ENCODE measurements at places on chromosomes 2 and 18.

DNA sequence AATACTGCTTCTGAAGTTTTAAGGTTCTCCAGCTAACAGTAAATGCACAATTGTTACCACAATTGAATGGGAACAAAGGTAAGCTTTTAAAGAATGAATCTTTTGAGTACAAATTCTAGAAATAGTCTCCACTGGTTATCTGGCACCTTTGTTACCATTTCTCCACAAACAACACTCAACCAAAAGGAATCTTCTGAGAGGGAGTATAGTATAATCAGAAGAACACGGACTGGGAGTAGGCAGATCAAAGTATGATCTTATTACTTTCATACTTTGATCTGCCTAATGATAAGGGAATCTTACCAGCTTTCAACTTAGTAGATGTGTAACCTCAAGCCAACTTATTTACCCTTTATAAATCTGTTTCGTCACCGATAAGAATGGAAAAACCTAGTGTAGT lies 1.4 kb downstream of the CEP76 start:
- no peak for DNase-seq

GRCh38 chr18:70463085-70463484 lies 174.2 kb downstream of the SOCS6 start:
- DNase-seq, result no peak

DNA sequence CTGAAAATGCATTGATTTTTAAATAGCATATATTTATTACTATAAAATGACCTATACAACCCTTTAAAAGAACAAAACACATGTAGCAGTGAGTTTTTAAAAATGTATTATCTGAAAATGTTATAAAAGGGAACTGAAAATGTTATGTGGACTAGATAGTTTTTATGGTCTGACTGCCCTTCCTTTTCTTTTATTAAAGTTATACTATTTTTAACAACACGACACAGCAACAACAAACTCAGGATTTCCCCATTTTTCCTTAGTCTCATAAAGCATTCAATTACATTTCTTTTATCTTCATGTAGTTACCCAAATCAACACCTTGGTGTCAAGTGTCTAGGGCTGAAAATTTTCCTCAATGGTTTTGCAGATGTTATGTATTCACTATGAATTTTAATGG lies 132.8 kb upstream of the TMEFF2 start:
- DNase-seq, result no peak

GRCh38 chr2:133825778-133826177 lies 257.5 kb upstream of the NCKAP5 start:
- DNase-seq, result no peak

DNA sequence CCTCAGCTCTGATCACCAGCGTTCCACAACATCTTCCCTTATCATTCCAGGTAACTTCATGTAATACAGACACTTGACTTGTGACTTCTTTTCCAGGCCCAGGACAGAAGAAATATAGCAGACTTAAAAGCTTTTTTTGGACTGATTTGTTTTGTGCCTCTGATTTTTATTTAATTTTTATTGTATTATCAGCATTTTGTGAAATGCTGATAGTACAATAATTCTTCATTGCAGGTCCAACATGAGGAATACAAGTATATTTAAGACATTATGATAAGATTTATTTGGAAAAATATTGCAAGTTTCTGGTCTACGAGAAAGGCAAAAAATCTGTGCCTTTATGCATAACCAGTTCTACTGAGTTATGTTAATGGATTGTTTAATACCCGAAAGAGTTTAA lies 94.5 kb upstream of the THUMPD2 start:
- DNase-seq, result no peak

GRCh38 chr2:238104691-238105371 lies 4.7 kb downstream of the ESPNL start:
- DNase-seq, result no peak

DNA sequence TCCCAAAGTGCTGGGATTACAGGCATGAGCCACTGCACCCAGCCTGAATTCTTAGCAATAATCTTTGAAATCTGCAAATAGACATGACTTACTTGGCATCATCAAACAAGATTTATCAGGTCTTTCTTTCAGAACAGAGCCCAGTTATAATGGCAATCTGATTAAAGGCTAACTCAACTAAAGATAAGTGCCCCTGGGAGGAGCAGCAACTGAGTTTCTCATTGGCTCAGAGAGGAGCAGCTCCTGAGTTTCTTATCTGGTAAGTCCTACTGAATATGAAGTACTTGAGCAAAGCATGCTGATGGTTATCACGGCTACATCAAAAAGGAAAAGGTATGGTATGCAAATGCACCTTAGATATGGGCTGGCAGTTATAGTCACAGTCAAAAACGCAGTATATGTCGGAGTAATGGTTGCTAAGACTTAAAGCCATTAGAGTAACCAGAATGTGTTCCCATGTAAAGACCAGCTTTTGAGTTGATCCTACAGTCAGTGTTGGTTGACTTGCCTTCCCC lies 15.0 kb upstream of the AP1S3 start:
- DNase-seq, result no peak

DNA sequence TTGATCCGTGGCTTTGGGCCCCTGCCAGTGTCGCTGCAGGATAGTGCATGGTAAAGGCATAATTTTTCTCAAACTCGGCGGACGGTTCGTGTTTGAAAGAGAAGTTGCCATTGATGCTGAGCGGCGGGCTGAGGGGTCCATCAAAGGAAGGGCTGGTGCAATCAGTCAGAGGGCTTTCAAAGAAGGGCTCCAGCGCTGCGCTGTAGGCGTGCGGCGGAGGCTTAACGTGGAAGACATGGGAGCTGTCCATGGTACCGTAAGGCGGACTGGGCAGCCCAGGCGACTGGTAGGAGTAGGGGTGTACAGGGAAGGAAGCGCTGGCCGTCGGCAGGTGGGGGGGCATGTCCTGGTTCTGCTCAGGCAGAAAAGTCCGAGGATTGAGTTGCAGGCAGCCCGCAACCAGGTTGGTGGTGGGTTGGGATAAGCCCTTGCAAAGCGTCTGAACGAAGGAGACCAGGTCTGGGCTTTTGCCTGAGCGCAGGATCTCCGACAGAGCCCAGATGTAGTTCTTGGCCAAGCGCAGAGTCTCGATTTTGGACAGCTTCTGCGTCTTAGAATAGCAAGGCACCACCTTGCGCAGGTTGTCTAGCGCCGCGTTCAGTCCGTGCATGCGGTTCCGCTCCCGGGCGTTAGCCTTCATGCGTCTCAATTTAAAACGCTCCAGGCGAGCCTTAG lies 2.3 kb downstream of the NEUROD1 start:
- DNase-seq, result peak; percentile 88

- DNase-seq, result no peak
Observed at GRCh38 chr18:64416990-64417389, 268.1 kb upstream of the LINC00305 start.

DNA sequence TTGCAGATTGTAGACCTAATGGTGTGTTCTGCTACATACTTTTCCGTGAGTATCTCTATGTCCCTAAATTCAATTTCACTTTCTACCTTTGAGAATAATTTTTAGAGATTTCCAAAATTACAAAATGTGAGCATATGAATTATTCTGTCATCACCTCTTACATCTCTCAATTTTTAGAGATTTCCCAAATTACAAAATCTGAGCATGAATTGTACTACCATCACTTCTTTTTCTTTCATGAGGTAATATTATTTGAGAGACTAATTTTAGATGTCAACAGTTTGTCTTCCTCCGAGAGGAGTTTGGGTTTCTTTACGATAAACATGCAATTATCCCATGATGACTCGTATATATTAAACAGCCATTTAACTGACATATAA lies 32.1 kb downstream of the INSIG2 start:
- no peak for DNase-seq

GRCh38 chr18:61606759-61607158 lies 273.5 kb downstream of the CDH20 start:
- DNase-seq, result peak; percentile 16

GRCh38 chr2:20635675-20636584 lies 15.0 kb downstream of the HS1BP3 start:
- peak; percentile 70 for DNase-seq

- no peak for DNase-seq
Observed at GRCh38 chr2:63614448-63614968, 25.7 kb downstream of the MDH1 start.

- DNase-seq, result no peak
Observed at GRCh38 chr2:97770445-97770844, 57.1 kb downstream of the ZAP70 start.

DNA sequence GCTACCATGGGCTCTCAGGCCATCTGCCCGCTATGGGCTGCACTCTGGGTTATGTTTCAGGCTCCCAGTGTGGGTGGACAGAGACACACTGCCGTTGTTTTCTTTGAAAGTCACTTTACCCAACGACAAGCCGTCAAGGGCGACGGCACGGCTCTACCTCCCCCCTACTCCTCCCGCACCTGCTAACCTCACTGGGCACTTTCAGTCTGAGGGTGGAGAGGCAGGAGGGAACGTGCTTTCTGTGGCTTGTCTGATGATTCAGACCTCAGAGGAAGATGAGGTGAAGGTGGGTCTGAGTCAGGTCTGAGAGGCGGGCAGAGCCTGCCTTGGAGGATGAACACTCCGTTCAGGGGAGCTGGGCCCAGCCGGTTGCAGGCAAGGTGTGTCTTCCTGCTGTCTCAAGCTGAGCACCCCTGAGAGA lies 147.6 kb upstream of the HDAC4 start:
- no peak for DNase-seq

DNA sequence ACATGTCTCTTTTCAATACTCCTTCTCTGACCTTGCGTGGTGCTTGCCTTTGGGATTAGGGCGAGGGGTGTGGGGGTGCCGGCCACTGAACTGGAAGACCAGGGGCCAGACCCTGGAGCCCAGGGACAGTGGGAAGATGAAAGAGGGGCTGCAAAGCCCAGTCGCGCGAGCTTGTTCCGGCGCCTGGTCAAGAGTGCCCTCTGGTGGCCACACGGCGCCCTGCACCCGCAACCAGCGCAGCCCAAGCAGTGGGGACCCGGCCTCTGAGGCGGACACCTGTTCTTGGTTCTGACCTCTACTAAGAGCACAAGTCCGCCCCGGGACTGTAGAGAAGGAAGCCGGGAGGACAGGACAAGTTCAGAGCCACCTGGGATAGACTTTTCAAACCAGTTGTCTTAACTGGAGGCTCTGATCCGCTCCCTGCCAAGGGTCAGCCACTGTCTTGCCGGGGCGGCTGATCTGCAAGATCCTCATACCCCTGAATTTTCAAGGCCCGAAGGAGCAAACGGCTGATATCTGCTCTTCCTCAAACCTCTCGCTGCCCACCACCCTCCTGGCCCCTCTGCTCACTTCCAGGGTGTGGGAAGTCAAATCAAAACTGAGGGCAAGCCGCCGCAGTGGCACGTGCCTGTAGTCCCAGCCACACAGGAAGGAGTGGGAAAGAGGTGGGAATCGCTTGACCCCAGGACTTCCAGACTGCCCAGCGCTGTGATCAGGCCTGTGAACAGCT lies 14.9 kb upstream of the MSH6 start:
- DNase-seq, result no peak

DNA sequence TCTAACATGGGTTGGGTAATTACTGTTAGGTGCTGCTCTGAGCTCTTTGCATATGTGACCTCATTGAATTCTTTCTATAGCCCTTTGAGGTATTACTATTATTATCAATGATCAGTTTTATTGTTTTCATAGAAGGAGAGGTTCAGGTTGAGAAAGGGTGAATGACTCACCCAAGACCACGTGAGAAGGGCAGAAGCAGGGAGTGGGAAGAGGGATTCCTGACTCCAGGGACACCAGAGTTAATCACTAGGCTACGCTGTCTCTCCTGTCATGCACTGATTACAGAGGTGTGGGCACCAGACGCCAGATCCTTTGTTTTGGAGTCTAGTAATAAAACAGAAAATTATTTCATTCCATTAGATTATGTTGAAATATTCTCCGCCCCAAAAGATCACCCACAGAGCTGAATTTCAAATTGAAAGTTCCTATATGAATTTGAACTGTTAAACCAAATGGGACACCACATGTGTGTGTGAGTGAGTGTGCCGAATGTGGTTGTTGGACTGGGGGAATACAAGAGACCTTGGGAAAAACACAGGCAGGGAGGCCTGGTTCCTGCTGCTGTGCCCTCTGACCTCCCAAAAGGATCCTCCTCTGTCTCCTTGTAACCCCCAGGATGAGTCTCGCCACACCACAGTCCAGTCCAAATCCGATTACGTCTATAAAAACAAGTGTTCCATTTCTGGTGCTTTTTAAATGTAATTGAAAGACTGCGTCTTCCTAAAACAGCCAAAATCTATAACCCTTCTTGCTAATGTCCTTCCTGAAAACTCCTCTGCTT lies 215.4 kb downstream of the ZNF521 start:
- no peak for DNase-seq

- no peak for DNase-seq
Observed at GRCh38 chr2:177422271-177422670, 29.7 kb downstream of the AGPS start.

- DNase-seq, result no peak
Observed at GRCh38 chr2:69175790-69176715, 163.1 kb downstream of the ANTXR1 start.

GRCh38 chr2:237665713-237666143 lies 38.3 kb downstream of the LRRFIP1 start:
- no peak for DNase-seq

GRCh38 chr2:174603280-174603679 lies 5.7 kb upstream of the WIPF1 start:
- no peak for DNase-seq

DNA sequence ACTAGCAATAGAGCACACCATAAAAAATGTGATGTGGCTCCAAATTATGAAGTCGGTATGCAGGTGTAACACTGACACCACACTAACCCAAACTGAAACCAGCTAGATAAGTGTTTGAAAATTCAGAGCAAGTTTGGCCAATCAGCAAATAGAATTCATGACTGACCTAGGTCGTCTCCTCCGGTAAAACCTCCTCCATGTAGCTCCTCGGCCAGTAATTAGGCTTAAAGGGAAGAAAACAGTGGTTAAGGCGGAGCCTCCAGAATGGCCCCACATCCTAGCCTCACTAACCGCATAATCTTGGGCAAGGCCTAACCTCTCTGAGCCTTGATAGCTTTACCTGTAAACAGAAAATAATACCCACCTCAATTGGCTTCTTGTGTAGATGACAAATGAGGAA lies 30.1 kb downstream of the C1D start:
- DNase-seq, result no peak

GRCh38 chr2:9212661-9213411 lies 6.2 kb downstream of the ASAP2 start:
- no peak for DNase-seq

- no peak for DNase-seq
Observed at GRCh38 chr18:49548229-49548636, 13.6 kb upstream of the LIPG start.

DNA sequence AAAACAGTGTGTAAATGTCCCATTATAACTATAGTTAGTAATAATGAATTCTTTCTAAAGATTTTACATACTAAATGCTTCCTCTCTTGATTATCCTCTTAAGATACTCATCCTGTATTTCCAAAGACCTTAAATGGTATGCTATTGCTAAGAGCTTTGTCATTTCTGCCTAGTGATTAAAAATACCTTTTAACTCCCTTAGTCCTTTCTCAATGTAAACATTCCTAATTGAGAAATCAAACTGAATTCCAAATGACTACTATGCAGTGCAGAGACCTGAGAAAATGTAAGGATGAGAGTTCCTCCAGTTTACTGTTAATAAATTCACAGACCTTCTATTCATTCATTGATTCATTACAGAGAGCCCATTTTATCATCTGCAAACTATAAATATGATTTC lies 86.9 kb downstream of the SOS1 start:
- DNase-seq, result no peak
